Left lobe of liver (tissue), 2 donors: ENCODE measurements at places on chromosomes 2 and 18.

GRCh38 chr2:62940697-62941096 is 109.9 kb upstream of the OTX1 start:
- no peak for DNase-seq

DNA sequence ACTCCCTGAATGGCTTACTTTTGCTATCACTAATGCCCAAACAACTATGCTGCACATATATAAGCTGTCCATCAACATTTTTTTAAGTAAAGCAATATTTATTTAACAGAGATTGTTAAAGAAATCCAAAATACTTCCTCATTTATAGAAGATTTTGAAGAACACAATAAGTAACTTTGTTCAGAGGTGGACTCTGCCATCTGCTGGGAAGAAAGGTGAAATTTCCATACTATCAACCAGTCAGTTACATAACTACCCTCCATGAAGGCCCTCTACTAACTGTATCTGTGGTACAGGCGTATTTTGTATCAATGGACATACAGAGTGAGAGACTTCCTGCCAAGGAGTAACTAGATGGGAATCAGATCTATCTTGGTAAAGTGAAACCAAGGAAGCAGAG is 106.0 kb downstream of the DTNB start:
- DNase-seq, result no peak

DNA sequence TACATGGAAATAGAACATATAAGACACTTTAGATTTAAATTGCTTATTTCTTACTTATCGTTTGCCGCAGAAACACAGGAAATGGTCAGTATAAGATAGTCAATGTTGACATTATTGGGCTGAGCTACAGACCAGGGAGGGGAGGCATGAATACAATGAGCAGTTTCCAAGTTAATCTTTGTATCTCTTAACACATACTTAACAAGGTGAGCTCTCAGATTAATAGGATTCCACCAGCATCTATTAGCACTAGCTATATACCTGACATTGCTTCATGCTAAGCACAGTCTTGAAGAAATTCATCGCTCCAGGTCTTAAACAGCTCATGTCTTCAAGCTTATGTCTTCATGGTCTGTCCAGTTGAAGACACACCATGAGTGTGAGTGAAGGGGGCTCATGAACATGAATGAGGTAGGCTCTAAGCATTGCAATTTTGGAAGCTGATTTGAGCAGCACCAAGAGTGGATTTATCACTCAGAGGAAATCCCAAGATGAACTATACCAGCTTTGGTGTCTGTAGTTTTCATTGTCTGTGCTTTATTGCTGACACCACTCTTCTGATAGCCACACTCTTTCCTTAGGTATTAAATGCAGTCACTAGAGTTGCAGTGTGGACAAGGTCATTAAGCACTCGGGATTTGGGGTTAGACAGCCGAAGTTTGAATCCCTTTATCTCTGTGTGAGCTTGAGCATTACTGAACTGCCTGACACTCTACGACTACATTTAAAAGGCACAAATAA is 359.3 kb upstream of the EPHA4 start:
- no peak for DNase-seq

DNA sequence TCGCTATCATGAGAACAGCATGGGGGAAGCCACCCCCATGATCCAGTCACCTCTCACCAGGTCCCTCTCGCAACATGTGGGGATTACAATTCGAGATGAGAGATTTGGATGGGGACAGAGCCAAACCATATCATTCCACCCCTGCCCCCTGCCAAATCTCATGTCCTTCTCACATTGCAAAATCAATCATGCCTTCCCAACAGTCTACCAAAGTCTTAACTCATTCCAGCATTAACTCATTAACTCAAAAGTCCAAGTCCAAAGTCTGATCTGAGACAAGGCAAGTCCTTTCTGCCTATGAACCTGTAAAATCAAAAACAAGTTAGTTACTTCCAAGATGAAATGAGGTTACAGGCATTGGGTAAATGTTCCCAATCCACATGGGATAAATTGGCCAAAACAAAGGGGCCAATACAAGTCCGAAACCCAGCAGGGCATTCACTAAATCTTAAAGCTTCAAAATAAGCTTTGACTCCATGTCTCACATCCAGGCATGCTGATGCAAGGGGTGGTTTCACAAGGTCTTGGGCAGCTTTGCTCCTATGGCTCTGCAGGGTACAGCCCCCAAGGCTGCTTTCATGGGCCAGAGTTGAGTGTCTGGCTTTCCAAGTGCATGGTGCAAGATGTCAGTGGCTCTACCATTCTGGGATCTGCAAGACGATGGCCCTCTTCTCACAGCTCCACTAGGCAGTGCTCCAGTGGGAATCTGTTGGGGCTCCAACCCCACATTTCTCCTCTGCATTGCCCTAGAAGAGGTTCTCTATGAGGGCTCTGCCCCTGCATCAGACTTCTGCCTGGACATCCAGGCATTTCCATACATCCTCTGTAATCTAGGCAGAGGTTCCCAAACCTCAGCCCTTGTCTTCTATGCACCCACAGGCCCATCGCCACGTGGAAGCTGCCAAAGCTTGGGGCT is 14.8 kb downstream of the TAF1B start:
- DNase-seq, result no peak

DNA sequence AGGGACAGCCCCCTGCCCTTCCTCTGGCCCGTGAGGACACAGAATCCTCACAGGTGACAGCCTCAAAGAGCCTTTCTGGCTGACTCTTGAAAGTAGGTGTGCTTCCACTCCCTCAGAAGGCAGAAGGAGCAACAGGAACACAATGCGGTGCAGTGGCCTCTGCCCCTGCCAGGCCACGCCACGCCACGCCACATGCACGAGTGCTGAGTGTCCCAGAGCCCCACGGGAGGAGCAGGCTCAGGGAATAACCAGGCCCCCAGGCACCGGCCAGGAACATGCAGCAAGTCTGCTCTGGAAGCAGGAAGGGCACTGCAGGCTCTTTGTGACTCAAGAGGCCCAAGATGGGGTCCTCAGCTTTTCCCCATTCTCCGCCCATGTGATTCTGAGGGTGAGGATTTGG is 18.1 kb upstream of the CCDC74B start:
- no peak for DNase-seq

- DNase-seq, result no peak
Measured at GRCh38 chr2:112603731-112604130, 19.3 kb downstream of the CHCHD5 start.
